ENCODE measurements at places on chromosomes 1 and 21.

- no peak for DNase-seq
These were observed 8.7 kb downstream of the C1orf174 start for GRCh38 chr1:3891329-3891865.

- DNase-seq = no peak
These were observed 480.2 kb downstream of the COL11A1 start for GRCh38 chr1:102628109-102628613.

- DNase-seq = peak; percentile 64
These were observed 1.2 kb upstream of the NEGR1 start for GRCh38 chr1:72283307-72284083.

DNA sequence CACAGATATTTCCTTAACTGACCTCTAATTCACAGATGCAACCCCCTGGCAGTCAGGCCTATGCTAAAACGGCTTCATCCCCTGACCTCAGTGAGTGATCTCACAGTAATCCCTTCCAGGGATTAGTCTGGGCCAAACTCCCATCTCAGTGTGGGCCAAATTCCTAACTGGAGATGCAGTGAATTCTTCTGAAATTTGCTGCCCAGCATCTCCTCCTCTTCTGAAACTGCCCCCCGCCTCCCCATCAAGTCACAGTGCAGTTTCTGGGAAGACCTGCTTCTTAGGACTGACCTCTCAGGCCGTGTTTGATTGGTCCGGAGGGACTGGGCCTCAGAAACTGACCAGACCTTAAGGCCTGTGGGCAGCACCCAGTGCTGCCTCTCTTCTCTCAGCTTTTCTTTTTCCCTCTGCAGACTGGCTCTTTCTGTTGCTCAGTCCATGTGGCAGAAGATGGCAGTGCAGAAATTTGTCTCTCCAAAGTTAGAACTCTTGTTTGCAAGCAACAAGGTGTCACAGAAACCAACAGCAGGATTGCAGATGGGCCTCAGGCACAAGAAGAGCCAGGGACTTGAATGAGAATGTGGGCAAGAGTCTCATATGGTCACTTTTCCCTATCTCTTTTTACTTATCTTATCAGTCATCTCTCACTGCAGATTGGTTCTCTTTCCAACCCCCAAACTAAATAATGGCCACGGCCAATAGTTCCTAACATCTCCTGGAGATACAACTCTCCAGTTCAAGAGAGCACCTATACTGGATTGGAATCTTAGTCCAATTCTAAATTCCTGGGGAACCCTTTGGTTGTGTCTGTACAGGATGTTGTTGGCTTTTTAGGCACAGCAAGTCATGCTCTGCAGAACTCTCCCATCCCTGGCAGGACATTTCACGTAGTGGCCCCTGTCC is 95.5 kb upstream of the RALGPS2 start:
- DNase-seq = no peak

- DNase-seq = peak; percentile 79
These were observed 6.8 kb upstream of the AKR1A1 start for GRCh38 chr1:45543581-45544417.

DNA sequence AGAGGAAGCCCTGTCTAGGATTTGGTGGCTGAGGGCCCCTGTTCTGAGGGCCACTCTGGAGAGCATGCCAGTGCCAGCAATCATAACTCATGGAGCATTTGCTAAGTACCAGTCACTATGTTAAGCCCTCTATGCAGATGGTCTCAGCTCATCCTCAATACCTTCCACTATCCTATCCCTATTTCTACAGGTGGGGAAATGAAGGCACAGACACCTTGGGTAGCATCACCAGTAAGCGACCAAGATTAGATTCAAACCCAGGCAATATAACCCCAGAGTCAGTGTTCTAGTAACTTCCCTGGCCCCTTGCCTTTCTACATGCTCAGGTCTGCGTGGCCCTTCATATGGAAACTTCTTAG is 7.9 kb upstream of the NBPF1 start:
- no peak for DNase-seq

DNA sequence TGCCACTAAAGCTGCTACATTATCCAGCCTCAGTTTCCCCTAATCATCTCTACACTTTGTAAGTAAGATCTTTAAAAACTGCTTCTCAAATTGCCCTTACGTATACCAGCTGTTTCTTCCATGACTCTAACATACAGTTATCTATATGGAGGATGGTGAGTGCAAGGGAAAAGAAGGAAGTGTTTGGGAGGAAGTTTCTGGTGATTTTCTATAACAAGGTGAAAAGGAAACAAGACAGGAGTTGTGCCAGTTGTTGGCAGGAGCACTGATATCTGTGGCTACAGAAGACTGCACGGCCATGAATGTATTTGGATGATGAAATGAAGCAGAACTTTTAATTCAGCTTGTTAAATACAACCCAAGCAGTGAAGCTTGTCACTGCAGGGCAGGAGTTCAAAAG is 32.3 kb upstream of the NHLH2 start:
- no peak for DNase-seq

GRCh38 chr21:27614231-27614630 is 647.3 kb upstream of the ADAMTS5 start:
- no peak for DNase-seq

- DNase-seq = no peak
These were observed 72.7 kb upstream of the ACTL8 start for GRCh38 chr1:17682400-17682799.

DNA sequence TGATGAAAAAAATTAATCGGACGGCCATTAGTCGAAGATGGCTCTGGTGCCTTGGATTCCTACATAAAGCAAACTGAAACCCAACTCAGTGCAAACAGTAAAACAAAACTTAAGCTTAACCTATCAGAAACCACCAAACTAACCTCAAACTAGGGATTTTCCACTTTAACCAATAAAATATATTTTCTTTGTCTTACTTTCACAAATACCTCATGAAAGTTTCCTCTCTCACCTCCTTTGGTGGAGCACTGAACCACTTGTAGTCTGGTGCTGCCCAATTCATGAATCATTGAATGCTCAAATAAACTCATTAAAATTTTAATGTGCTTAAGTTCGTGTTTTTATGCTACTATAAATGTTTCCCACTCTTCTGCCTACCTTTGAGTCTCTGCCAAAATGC is 7.0 kb downstream of the ADORA3 start:
- DNase-seq = no peak

DNA sequence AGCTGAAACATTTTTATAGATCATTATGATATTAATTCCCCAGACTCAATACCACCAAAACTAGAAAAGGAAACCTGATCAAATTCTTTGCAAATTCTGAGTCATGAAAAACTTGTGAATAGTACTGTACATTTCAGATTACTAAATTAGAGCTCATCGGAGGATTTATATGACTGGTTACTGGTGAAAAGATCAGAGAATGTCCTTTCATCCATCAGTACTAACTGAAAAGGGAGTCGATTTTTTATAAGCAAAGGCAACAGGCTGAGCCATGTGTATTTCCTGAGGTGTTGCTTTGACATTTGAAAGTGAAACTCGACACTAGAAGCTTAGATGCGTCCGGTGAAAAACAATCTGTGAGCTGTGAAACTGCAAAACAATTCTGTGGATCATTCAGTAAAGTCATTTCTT is 155.7 kb downstream of the TNFSF18 start:
- DNase-seq = no peak

GRCh38 chr1:160877221-160877620 is 7.8 kb downstream of the ITLN1 start:
- DNase-seq = no peak

DNA sequence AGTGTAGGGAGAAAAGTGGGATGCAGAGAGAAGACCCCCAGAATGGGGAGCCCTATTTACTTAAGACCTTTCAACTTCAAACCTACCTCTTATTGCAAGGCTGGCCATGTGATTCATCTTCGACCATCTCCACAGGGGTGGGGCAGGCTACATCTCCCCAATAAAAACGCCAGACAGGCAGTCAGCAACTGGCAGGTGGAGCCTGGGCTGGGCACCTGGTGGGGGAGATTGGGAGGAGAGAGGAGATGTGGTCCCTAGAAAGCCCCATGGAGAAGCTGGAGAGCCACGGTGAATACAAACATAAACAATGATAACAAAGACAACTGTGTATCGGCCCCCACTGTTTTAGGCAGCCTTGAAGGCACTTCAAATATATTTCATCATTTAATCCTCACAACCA is 336.7 kb upstream of the PROX1 start:
- no peak for DNase-seq

DNA sequence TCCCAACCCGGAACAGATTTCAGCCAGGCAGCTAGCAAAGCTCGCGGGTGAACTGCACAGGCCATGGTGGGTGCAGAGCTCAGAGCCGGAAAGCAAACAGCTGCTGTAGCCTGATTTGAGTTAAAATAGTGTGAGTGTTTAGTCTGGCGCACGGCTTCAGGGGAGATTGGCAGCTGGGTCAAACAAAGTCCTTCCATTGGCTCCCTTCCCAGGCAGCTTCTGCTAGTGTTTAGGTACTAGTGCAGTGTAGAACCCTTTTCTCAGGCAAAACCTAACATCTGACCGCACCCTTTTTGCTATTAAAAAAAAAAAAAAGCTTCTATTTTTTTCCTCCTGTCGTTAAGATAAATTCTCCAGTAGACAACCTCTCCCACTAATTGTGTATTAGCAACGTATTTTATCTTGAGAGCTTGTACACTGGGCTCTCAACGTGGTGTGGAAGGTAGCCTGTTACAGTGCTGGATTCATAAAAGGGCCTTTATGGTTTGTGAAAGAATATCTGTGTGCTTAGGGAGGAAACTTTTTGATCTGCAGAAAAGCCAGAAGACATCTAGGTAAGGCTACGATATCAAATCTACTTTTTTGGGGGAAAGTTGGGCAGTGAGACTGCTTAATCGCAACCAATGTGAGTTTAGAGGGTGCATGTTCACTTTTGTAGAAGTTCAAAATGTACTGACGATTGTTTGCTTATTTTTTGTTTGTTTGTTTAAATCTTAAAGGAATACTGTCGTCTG is 689.6 kb downstream of the USP25 start:
- DNase-seq = no peak

- peak; percentile 82 for DNase-seq
These were observed 102.0 kb upstream of the RUNX3 start for GRCh38 chr1:25031966-25032667.

- DNase-seq = no peak
These were observed 2.8 kb downstream of the RAB4A start for GRCh38 chr1:229273507-229274232.

- DNase-seq = no peak
These were observed 4.4 kb downstream of the ATP1B1 start for GRCh38 chr1:169110689-169111447.

DNA sequence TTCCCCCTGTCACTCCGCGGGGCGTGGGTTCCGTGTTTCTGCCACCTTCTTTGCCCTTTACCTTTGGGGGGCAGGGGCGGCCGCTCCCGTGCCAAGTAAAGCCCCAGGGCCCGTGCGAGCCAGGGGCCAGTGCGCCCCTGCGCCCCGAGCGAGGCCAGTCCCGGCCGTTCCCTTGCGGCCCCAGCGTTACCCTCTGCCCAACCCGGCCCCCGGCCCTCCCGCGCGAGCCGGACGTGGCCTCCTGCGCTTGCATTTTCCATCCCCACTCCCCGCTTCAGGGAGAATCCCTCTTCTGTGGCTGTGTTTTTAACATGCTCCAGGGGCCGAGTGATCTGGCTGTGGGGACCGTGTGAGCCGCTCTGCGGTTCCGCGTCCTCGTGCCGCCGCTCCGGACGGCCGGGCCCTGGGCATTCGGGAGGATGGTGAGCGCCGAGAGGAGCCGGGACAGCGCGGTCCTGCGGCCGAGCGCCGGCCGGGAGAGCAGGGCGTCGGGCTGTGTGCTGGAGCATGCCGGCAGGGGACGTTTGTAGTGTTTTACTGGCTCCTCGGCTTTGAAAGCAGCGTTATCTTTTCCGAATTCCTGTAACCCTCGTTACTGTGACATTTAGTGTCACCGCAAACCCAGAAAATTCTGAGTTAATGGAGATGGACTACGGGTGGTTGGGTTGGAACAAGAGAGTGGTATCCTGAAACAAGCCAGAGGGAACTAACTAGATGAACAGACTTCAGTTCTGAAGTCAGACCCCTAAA is 1.0 kb downstream of the GALNT2 start:
- peak; percentile 75 for DNase-seq

- DNase-seq = no peak
These were observed 40.0 kb downstream of the ZNF678 start for GRCh38 chr1:227603327-227603726.

DNA sequence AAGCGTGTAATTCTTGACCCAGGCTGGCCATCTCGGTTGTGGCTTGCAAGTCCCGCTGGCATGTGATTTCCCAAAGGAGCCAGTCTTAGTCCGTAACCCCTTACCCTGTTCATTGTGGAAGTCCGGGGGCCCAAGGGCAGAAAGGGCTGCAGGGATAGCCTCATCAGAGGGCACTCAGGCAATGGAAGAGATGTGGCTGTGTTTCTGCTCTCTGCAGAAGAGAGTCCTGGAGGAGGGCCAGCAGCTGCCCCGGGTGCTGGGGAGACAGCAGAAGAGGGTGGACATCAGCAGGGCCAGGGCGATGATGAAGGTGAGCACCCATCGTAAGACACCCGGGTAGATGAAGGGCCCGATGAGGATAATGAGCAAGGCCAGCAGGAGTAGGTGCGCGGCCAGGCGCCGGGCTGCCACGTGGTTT is 830 bp downstream of the RNF186 start:
- DNase-seq = no peak

GRCh38 chr1:217230412-217230811 is 400.5 kb downstream of the GPATCH2 start:
- no peak for DNase-seq

DNA sequence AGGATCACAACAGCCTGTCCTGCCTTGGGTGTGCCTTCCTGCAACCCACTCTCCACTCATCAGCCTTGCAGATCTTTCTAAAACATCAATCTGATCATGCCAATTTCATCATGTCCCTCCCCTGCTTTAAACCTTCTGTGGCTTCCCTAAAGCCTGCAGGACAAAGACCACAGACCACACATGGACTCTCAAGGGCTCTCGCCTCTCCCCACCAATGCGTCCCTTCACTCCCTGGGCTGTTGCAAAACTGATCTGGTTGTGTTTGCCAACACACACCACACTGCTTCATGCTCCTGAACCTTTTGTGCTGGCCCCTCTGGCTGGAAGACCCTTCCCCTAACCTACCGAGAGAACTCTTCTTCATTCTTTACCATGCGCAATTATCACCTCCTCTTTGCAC is 72.4 kb downstream of the ITPKB start:
- no peak for DNase-seq

DNA sequence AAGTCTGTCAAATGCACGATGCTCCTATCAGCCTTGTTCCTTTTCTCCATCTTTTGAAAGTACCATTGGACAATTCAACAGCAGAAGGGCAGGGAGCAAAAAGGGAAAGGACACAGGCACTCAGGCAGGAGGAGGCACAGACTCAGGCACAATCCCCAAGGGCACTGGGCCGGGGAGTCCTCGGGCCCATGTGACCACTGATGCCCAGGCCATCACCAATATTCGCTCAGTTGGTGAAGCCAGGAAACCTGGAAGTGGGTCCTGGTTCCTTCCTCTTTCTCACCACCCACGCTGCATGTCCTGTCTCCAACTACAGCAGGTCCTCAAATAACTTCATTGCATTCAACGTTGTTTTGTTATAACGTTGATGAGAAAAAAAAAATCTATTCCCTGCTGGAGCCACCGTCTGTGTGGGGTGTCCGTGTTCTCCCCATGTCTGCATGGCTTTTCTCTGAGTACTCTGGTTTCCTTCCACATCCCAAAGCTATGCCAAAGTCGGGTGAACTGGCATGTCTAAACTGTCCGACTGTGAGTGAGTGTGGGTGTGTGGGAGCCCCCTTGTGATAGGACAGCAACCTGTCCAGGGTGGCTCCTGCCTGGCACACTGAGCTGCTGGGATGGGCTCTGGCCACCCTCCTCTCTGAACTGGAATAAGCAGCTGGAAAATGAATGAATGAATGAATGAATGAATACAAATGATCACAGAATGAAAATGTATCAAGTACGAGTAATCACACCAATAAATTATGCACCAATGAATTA is 12.5 kb downstream of the NID1 start:
- DNase-seq = no peak
